ENCODE measurements at places on chromosomes 11 and 22.

GRCh38 chr22:31489632-31490495 lies at the start of gene EIF4ENIF1:
TSS of gene EIF4ENIF1 (minus strand) at chr22:31489842. CDS start at chr22:31488718, 1,124 bp downstream.
- peak; percentile 88 for DNase-seq

- no peak for DNase-seq
Measured at GRCh38 chr22:49494555-49494954, 333.1 kb downstream of the BRD1 start.

GRCh38 chr22:35725521-35725920 lies 7.8 kb downstream of the APOL5 start:
- no peak for DNase-seq

DNA sequence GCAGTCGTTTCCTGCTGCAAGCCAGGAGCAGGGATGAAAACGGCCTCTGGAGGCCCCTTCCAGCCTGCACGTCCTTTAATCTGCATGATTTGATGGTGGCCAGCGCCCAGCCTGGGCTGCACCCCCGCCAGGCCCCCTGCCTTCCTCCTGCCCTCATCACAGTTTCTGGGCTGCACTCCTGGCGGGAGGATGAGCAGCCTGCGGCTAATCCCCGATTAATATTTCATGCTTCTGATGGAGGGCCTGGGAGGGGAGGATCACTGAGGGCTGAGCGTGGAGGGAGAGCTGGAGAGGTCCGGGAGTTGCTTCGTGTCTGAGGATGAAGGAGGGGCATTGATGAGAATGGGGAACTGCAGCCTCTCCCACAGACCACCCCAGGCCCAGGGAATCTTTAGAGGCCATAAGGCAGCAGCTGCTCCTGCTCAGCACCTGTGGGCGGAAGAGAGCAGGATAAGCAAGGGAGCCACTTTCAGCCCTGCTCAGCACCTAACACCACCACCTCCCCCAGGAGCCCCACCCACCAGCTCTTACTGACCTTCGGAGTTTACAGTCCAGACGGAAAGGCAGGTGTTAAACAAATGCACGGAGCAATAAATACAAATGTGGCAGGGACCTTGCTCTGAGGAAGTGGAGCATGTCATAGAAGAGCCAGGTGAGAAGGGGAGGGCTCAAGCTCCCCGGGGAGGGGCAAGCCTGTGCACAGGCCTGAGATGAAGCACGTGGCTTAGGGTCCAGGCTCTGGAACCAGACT lies 135.0 kb upstream of the NECTIN1 start:
- no peak for DNase-seq

- no peak for DNase-seq
Measured at GRCh38 chr11:106304274-106304673, 226.8 kb downstream of the AASDHPPT start.

DNA sequence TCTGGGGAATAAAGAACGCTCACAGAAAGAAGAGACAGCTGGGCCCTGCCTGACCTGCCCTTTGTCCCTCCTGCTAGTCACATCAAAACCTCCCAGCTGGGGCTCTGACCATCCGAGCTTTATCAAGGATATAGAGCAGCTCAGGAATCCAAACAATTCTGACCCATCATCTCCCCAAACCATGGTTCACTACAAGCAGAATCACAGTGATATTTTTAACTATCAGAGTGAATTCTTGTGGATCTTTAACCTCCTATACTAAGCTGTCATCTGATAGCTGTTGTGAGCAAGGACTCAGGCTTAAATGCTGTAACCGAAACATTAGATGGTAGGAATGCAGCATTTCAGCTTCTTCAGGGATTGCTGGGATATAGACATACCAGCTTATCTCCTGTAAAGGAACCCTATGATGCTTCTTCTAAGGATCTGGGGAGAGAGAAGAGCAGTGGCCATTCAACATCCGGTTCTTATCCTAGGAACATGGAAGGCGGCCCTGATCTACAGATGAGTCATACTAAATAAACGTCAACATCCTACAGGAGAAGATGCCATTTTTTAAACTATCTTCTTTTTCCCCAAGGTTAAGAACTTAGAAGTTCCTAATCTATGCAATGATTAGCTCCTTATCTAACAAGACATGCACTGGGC lies 84.7 kb upstream of the AKIP1 start:
- DNase-seq = no peak

DNA sequence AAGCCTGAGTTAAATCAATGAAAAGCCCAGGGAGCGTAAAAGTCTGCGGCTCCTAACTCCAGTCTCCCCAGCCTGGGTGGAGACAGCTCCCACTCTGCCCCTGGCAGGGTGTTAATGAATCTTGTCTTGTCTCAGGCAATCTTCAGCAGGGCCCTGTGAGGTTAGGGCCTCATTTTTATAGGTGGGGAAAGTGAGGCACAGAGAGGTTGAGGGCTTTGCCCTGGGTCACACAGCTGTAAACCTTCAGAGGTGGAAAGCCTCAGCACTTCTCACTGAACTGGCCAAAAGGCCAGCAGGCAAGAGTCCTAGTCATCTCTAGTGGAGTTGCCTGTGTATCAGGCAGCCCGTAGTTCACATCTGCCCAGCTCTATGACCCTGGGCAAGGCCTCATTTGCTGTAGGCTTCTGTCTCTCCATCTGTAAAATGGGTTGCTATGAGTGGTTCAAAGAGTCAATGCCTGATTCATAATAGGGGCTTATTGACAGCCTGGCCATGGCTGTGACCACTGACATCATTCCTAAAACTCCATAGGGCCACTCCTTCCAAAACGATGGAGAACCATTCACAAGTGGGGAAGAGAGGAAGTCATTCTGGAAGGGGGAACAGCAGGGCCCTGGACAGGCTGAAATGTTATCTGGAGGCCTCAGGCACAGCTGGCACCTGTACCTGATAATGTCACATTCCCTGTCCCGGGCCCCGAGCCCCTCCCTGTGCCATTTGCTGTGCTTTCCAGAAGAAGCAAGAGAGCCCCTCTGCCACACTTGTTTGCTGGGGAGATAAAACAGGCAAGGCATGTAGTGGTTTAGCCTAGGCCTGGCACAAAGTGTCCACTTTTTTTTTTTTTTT lies 6.0 kb downstream of the CBX7 start:
- no peak for DNase-seq

DNA sequence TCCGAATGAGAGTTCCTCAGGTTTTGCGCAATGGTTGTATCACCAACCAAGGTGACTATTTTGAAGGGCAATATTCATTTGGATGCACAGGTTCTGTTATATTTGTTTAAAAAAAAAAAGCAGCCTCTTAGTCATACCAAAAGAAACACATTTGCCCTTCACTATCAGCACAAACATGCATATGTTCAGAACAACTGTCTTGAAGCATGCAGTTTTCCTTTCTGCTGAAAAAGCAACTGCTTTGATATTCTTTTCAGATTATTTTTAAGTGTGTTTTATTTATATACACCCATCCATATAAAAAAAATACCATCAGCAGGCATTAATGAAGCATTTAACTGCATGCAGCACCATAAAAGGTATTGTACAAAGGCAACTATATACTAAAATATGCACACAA lies 67.8 kb downstream of the RBFOX2 start:
- DNase-seq = no peak

DNA sequence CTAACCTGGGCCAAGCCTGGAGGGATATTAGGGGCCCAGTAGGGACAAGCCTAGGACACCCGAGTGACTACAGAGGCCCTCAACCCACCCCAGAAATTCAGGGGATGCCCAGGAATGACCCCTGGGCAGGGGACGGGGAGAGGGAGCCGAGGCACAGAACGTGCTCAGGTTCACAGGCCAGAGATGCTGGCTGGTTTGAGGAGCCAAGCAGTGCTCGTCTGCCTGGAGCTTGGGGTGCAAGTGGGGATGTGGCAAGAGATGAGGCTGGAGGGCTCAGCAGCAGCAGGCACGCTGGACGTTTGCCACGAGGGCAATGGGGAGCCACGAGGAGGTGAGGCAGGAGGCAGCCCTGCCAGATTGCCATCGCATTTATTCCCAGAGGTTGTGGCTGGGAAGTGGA lies 34.0 kb upstream of the EMID1 start:
- DNase-seq = no peak

- no peak for DNase-seq
Measured at GRCh38 chr22:28798810-28799605, 1.4 kb downstream of the XBP1 start.

DNA sequence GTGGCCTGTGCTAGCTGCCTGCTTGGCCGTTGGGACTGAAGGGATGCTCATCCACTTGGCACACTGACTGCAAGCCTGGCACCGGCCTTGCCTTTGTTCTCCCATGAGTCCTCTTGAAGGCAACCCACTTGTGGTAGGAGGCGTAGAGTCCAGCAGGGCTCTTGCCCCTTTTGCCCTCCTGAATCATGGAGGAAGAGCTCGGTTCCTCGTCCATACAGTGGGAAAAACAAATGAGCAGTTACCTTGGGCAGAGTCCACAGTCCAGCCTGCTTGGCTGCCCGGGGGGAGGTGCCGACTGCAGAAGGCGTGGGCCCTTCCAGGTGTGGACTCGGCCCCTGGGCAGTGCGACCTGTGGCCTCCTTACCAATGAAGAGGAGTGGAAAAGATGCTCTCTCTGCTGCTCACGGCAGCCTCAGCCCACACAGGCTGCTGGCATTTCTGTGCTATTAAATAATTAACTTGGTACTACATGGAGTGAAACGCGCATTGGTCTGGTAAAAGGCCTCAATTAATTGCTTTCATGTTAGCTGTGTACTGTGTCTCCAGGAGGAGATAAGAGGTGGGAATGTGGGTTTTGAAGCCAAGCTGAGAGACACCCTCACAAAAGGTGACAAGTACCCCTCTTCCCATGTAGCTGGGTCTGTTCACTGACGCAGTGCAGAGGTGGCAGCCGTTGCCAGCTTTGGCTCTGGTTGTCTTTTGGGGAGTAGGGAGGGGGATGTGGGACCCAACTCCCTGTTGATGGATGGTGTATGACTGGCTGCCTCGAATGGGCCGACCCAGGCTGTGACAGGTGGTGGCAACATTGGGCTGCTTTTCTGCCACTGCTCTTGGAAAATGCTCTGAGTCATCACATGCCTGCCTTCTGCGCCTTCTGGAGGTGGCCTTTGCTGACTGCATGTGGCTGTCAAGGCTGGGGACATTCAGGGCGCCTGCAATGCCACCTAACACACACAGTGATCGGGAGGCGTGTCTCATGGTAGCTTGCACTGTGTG lies 26.8 kb upstream of the B3GAT1 start:
- DNase-seq = no peak

GRCh38 chr11:11389238-11389637 lies 36.2 kb upstream of the CSNK2A3 start:
- DNase-seq = no peak

- DNase-seq = no peak
Measured at GRCh38 chr11:60989093-60989650, 17.7 kb downstream of the CD6 start.

GRCh38 chr11:118656563-118657165 lies 22.8 kb downstream of the TREH start:
- no peak for DNase-seq

Measured in dorsolateral prefrontal cortex (tissue), 122 donors.